ENCODE measurements at places on chromosomes 16 and 17.

- DNase-seq = no peak
Measured at GRCh38 chr16:19245326-19245925, 40.1 kb upstream of the CLEC19A start.

GRCh38 chr17:78023042-78023441, 64.5 kb downstream of the TNRC6C start:
- no peak for DNase-seq

DNA sequence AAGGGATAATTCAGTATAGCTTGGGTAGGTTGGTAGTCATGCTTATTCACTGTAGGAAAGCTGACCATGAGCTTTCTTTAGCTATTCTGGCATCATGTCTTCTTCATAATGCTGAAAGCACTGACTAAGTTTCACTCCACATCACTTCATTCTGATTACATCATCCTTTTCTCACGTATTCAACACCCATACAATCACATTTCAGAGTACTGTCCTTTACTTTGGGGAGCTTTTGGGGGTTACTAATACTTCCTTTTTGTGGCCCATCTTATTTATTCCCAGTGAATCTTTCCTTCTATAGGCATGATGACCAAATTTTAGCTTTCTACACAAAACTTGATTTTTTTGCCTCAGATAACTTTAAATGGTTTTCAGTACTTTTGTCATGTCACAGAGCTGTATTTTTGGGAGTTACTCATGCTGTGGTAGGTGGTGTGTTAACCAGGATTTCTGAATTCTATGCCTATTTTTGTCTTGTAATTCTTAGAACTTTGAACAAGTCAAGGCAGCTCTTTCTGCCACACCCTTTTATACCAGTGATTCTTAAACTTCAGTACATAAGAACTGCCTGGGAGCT, 23.5 kb downstream of the TADA2A start:
- DNase-seq = no peak

GRCh38 chr17:82320956-82321927, 3.8 kb upstream of the CD7 start:
- DNase-seq = no peak

GRCh38 chr17:31538080-31538762, 146.7 kb downstream of the RAB11FIP4 start:
- DNase-seq = no peak

DNA sequence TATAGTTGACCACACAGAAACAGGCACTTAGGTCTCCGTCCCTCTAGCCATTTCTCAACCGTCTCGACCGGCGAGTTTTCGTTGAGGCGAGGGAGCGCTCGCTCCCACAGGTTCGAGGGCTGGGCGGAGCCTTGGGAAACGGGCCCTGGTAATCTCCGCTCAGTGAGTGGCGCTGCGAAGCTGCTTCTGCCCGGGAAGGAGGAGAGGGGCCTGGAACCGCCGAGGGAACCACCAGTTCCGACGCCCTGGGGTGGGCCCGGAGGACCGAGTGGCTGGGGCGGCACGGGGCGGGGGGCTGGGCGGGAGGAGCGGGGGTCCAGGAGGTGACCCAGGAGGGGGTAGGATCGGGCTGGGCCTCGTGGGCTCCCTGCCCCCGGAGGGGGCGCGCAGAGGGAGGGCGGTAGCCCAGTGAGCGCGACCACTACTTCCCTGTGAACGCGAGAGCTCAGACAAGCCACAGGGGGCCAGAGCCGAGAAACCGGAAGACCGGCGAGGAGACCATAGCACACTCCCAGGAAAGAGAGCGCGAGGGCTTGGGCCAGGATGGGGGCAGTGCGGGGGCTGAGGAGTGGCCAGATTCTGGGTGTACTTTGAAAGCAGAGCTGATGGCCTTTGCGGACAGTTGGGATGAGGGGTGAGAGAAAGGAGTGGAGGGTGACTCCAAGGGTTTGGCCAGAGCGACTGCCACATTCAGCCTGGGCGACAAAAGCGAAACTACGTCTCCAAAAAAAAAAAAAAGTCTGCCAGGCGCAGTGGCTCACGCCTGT, 29.9 kb upstream of the ARL4D start:
- DNase-seq = peak; percentile 83

GRCh38 chr16:28166394-28167208, 45.2 kb downstream of the XPO6 start:
- DNase-seq = peak; percentile 78

DNA sequence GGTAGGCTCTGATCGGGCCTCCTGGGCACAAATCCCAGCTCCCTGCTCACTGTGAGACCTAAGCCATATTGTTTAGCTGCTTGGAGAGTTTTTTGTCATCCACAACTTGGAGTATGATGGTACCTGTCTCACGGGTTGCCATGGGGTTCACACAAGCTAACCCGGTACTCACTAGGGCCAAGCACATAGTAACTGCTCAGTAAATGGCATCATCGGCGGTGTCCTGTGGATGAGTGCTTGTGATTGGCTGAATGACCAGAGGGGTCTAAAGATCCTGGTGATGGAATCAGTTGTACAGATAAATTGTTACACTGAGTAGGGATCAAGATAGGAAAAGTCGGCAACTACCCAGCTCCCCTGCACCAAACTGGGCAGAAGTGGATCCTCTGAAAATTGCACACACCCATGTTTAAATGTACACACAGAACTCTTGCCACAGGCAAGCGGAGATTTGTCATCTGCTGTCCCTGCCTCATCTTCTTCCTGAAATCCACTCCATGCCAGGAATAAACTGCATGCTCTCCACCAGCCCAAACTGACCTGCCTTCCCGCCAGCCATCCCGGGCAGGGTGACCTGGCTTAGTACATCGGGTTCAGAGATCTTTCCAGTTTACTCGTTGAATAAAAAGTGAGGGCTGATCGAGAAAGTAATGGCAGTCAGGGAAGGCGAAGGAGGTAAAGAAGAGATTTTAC, 6.5 kb downstream of the MAPT start:
- DNase-seq = no peak

- DNase-seq = no peak
Measured at GRCh38 chr16:87603684-87604633, 1.7 kb downstream of the JPH3 start.

DNA sequence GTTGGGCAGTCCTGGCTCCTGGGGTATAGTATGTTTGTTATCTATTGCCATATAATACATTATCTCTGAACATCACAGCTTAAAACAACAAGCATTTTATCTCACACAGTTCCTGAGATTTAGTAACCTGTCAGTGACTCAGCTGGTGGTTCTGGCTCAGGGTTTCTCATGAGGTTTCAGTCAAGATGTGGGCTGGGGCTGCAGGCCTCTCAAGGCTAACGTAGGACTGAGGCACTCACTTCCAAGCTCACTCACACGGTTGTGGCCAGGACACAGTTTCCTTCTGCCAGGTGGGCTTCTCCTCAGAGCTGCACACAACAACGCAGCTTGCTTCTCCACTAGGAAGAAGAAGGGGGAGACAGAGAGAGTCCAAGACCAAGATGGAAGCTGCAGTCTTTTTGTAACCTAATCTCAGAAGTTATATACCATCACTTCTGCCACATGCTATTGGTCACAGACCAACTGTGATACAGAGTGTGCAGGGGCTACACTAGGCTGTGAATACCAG, 10.3 kb upstream of the MED13 start:
- DNase-seq = peak; percentile 82

DNA sequence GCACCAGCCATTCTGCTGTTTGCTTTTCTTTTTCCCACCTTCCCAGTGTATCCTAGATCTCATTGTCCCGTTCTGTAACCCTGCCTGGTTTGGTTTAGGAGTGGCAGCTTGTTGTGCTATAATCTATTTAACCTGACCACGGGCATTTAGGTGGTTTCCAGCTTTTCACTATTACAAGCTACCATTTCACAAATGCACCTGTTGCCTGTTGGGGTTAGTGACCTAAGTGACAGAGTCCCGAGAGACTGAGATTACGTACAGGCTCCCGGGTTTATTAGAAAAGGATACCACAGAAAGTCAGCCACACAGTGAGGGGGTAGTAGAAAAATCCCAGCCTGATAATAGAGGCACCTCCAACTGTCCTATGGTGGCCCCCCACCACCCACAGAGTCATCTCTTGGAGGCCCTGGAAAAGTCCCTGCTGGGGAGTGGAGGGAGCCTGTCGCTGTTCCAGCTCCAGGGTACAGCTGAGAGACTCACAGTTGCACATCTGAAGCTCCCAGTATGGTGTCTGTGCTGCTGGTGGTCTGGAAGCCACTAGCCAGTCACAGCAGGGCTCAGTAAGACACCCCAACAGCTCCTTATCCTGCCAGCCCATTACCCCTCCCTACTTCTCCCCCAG, 21.2 kb downstream of the CLEC16A start:
- no peak for DNase-seq

DNA sequence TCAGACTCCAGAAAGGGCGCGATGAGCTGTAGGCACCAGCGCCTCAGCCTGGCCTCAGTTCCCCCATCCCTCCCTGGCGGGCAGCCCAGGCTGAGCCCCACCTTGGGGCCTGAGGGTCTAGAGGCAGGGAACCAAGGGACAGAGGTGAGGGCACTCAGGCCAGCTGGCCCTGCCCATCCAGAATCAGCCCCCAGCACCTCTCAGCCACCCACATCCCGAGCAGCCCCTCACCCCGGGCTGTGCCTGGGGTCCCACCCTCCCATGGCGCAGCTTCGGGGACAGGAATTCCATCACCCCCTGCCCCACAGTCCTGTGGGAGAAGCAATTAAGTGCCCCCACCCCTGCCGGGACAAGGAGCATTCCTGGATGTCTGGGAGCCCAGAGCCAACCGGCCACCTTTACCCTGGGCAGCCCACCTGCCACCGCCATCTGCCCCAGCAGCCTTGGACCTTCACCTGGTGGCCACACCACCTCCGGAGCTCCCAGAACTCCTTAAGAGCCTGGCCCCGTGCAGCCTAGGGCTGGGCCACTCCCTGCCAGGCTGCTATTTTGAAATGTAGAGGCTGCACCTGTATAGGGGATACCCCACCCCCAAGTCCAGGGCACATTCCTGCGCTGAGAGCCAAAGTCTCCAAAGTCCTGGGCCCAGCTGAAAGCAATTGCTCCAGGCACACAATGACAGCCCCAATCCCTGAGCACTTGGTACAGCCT, 33.7 kb upstream of the PVALEF start:
- no peak for DNase-seq

GRCh38 chr16:64238571-64238970, 883.3 kb downstream of the CDH11 start:
- no peak for DNase-seq

- no peak for DNase-seq
Measured at GRCh38 chr17:37109731-37110710, 161.3 kb downstream of the AATF start.

GRCh38 chr16:30031477-30031918, 427 bp upstream of the TLCD3B start:
- DNase-seq = no peak

DNA sequence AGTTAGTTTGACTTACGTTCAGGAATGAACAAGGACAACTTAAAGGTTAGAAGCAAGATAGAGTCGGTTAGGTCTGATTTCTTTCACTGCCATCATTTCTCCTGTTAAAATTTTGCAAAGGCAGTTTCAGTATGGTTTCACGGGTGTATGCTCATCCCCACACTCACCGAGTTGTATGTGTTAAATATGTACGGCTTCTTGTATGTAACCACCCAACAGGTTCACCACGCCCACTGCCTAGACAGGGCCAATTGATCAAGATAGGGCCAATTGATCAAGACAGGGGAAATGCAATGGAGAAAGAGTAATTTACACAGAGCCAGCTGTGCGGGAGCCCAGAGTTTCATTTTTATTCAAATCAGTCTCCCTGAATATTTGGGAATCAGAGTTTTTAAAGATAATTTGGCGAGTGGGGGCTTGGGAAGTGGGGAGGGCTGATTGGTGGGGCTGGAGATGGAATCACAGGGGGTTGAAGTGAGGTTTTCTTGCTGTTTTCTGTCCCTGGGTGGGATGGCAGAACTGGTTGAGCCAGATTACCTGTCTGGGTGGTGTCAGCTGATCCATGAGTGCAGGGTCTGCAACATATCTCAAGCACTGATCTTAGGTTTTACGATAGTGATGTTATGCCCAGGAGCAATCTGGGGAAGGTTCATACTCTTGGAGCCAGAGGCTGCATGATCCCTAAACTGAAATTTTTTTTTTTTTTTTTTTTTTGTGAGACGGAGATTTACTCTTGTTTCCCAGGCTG, 62.4 kb upstream of the PLCG2 start:
- no peak for DNase-seq

GRCh38 chr17:81828656-81829055, 4.4 kb downstream of the MCRIP1 start:
- no peak for DNase-seq

- DNase-seq = no peak
Measured at GRCh38 chr17:34051046-34051445, 204.0 kb upstream of the CCL2 start.

- no peak for DNase-seq
Measured at GRCh38 chr16:77063676-77064016, 127.3 kb upstream of the MON1B start.

DNA sequence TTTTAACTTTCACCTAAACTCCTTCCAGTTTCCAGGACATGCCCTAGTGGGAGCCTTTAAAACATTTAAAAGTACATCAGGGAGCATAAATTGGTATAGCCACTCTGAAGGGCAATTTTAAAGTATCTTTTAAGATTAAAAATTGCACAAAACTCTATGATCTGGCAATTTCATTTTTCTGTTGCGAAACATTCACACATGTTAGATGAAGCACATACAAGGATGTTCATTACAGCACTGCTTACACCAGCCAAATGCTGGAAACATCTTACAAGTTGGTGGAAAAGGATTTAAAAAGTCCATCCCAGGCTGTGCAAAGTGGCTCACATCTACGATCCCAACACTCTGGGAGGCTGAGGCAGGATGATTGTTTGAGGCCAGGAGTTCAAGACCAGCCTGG, 26.4 kb upstream of the LONP2 start:
- DNase-seq = no peak

DNA sequence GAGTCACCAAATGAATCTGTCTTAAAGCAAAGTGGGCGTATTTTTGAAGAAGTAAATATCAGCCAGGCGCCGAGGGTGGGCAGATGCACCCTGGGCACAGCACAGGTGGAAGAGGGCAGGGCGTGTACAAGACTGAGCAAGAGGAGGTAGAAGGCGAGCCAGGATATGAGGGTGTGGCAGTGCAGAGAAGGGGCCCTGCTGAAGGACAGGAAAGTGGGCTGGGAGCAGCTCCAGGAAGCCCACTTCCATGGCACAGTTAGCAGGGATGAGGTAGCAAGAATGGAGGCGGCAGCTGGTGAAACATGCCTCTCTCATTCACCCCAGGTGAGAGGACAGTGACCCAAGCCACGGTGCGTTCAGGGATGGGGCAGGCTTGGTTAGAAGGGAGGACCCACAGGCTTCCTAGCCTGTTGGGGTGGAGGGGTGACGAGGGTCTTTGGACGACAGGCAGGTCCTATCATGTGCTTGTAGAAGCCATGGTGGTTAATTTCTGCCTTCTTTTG, 149.3 kb downstream of the CLEC16A start:
- no peak for DNase-seq

GRCh38 chr16:22190081-22190775, 15.8 kb upstream of the EEF2K start:
- DNase-seq = peak; percentile 99

GRCh38 chr16:4496305-4496704, 20.1 kb downstream of the HMOX2 start:
- peak; percentile 52 for DNase-seq

All from trophoblast cell (in vitro differentiated cells and primary cell).